Stimulated activated naive CD8-positive, alpha-beta T cell treated with anti-CD3 and anti-CD28 coated beads, Interleukin-15, amount 100 ng/mL, for 72 hours (primary cell): ENCODE measurements at places on chromosomes 4 and X.

- DNase-seq: no peak
Measured at GRCh38 chrX:1178580-1179057, 33.8 kb downstream of the CRLF2 start.

DNA sequence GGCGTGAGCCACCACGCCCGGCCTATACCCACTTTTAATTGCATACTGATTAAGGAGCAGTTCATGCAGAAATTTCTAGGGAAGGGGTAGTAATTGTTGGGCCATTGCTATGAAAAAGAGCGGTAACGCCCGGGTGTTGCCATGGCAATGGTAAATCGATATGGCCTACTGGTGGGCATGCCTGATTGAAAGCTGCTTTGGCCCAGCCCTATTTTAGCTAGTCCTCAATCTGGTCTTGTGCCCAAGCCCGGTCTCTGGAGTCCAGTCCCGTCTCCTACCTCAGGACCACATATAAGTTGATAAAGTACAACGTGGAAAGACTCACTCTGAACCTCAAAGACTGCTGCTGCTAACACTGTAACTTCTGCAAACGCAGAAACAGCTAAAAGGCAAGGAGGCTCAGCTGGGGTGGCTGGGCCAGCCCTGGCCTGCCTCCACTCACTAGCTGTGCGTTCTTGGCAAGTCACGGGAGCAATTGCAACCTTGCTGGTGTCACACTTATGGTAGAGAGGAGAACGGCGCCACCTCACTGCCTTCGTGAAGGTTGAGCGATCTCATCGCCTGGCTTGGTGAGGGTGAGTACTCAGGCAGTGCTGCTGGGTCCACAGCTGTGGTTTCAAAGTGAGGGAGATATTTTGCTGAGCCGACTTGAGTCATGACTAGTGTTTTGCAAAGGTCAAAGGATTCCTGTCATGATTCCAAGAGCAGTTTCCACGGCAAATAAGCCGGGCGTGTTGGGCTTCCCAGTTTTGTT, 57.0 kb upstream of the GRPEL1 start:
- DNase-seq: no peak

DNA sequence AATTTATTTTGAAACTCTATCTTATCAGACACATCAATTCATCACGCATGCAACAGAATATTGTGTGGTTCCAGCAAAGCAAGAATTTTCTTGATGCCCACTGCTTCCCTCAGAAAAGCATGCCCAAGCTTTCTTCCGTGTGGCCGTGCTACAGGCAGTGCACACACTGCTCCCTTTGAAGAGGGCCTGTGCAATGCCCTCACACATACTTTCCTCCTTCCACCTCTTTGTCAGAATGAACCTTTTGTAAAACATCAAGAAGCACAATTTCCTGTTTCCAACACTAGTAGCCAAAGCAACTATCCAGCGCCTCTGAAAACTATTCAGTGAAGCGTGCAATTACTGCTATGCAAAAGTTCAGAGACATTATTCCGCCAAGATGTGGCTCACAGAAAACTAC, 201.7 kb downstream of the NLGN4X start:
- DNase-seq: no peak

- no peak for DNase-seq
Measured at GRCh38 chr4:39626261-39626660, 12.4 kb downstream of the SMIM14 start.

DNA sequence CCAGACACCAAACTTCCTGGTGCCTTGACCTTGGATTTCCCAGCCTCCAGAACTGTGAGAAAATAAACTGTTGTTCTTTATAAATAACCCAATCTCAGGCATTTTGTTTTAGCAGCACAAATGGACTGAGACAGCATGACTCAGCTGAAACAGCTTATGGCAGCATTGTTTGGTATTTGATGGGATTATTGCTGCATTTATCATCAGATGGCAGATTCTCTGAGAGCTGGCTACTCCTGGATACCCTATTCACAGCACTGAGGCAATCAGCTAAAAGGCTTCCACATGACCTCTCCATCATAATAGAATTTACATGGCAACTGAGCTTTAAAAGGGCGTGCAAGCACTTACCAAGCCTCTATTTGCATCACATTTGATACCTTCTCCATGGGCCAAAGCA, 623.1 kb upstream of the CPEB2 start:
- DNase-seq: no peak

GRCh38 chr4:121943941-121944340, 7.9 kb downstream of the TRPC3 start:
- DNase-seq: peak; percentile 15

DNA sequence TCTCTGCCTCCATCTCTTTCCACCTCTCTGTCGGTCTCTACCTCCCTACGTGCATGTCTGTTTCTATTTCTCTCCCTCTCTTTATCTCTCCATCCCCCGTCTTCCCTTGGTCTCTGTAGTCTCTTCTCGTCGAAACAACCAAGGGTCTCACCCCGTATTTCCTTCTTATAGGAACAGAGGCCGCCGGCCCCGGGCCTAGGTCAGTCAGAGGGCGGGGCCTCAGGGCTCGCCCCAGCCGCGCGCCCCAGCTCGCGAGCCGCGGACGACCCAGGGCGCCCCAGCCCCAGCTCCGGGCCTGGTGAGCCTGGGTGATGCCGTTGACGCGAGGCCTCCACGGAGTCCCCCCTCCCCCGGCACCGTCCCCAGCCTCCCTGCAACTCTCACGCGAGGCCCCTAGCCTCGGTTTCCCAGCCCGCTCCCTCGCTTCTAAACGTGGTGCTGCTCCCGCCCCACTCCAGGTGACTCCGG, 6.6 kb downstream of the TIMM17B start:
- no peak for DNase-seq

GRCh38 chrX:9835585-9836210, 49.5 kb downstream of the SHROOM2 start:
- no peak for DNase-seq

GRCh38 chr4:751676-752075, 46.0 kb downstream of the PCGF3 start:
- no peak for DNase-seq

DNA sequence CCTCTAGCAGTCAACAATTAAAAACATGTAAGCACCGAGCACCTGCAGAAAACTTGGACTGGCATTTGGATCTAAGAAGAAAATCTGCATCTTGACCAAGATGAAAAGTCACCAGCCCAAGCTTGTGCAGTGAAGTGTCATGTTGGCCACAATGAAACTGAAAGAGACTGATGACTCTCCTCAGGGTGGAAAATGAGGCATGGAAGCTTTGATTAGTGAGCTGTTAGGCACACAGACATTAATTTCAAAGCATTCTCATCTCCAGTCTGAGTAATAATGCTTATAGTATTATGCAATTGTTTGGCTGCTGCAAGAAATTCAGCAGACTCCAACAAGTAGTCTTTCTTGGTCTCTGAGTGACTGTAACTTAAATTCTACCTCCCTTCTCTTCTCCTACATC, 150.1 kb downstream of the AR start:
- DNase-seq: peak; percentile 6

DNA sequence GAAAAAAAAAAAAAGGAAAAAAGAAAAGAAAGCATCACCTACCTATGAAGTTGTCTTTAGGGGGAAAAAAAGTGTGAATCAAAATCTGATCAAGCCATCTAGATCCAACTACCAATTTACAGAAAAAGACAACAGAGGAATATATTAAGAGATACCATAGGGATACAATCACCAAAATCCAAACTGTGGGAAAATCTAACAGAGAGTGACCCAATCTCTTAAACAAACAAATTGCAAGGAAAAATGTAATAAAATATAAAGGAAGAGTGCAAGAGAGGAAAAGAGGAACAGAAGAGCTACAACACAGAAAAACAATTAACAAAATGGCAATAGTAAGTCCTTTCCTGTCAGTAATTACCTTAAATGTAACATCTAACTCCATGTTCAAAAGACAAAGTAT, 19.0 kb downstream of the THOC2 start:
- no peak for DNase-seq

DNA sequence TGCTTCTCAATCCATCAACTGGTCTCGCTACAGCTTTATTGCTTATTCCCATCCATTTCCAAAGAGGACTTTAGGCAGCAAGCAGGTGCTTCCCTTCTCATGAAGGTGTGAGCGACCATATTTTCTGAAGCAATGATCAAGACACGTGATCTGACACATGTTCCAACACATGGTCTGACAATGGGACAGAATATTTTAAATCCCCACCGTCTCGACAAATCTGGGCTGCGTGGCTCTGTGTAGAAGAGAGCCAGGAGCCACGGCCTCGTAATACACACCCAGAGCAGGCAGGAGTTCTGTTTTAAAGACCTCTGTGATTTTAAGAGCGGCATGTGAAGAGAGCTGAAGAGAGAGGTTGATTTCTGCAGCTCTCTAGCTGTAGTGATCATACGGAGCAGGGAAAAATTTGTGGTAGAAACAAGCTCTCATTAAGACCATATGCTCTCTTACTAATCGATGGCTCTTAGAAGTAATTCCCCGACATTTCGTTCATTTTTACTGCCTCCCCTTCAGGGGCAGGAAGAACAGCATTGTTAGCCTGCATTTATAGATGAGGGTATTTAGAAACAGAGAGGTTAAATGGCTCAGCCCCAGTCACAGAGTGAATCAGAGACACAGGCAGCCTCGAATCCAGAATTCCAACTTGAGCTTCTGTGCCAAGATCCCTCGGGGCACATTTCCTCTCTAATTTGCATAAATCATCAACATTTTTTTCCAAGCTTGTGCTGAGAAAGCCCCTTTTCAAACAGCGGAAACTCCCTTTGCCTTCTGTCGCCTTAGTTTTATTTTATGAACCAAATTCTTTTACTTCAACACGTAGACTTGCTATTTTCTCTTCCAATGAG, 91.0 kb upstream of the BCOR start:
- no peak for DNase-seq

DNA sequence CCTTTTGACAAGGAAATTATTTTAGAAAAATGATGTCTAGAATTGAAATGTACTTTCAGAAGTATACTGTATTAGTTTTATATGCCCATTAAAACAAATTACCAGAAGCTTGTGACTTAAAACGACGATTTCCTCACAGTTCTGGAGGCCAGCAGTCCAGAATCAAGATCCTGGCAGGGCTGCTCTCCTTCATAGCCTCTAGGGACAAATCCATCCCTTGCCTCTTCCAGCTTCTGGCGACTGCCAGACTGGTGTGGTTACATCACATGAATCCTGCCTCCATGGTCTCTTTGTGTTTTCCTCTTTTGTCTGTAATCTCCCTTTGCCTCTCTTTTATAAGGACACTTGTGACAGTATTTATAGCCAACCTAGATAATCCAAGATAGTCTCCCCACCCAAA, 97.1 kb downstream of the IQCM start:
- no peak for DNase-seq

DNA sequence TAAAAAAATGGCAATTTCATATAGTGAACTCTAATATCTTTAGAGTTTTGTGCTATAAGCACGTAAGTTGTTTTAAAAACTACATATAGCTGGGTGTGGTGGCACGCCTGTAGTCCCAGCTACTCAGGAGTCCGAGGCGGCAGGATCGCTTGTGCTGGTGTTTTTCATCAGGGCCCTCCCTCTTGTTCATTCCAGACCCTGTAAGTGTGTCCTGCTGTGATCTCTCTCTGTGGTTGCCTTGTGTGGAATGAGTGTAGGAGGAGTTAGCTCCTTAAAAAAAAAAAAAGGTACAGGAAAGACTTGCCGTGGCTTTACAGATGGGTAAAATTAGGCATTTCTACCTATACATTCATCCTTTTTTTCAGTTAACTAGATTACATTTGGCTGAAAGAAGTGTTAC, 35.4 kb downstream of the RBBP7 start:
- no peak for DNase-seq

DNA sequence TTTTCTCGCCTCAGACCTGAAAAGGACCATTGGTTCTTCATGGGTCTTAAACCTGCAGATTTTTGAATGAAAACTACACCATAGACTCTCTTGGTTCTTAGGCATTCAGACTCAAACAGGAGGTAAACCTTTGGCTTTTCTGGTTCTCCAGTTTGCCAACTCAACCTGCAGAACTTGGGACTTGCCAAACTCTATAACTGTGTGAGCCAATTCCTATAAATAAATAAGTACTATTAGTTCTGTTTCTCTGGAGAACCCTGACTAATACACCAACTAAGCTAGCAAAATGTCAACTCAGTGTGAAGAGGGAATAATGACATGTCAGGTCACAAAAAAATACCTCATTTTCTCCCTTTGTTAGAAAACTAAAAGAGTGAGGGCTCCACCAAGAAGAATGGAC, 374.6 kb downstream of the RAB28 start:
- DNase-seq: no peak

GRCh38 chr4:72205298-72205697, 173.5 kb downstream of the NPFFR2 start:
- DNase-seq: no peak

DNA sequence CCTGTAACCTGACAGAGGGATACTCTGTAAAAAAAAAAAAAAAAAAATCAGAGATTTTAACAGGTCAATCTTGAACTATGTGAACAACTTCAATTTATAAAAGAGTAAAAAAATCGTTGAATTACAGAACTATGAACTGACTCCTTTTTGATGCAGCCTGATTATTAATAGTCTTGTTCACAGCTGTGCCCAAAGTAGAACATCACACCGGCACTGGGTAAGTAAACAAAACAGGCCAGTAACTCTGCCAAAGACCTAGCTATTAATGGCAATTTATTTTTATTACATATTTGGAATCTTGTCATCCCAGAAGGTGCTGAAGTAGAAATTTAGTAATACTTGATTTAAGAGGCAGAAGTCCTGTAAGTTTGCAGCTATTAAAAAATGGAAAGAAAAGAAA, 31.4 kb downstream of the CPE start:
- no peak for DNase-seq

- peak; percentile 68 for DNase-seq
Measured at GRCh38 chrX:70452143-70452733, 7.6 kb downstream of the DLG3 start.

DNA sequence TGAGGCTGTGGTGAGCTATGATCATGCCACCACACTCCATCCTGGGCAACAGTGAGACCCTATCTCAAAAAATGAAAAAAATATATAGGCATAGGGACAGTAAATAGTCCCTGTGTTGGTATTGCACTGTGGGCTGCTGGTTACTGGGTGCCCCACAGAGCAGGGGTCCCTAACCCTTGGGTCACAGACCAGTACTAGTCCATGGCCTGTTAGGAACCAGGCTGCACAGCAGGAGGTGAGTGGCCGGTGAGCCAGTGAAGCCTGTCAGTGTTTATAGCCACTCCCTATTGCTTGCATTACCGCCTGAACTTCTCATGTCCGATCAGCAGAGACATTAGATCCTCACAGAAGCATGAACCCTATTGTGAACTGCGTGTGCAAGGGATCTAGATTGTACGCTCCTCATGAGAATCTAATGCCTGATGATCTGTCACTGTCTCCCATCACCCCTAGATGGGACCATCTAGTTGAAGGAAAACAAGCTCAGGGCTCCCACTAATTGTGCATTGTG, 106.5 kb downstream of the TNIP2 start:
- DNase-seq: no peak

- no peak for DNase-seq
Measured at GRCh38 chr4:3304831-3305609, 12.2 kb downstream of the RGS12 start.

DNA sequence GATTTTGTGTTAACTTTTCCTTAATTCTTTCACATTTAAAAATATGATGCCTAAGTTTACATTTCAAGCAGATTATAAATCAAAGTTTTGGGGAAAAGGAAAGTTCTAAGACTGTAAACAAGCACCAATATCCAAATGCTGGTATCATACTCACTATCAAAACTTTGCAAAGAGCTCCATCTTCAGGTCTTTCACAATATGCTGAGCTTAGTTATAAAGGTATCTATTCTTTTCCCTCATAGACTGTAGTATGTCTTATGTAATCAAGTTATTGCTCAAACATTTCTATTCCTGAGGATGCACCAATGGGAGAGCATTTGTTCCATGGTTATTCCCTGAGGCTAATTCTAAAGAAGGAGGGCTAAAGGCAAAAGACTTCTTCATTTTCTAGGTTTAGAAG, 207.9 kb upstream of the FAM241A start:
- no peak for DNase-seq
